A549 treated with Hydrocortisone at 1 μM for 4 hours (cell line): ENCODE measurements at places on chromosomes 13 and 19. TPM values are rescaled to one million over a fixed set of nuclear protein-coding genes. Genes with fewer than 3 reads are reported as not detected.

The IL4I1 gene
- 0.58 to 1.0 TPM (median 0.66 TPM) in 5 replicates for total RNA-seq

The SHANK1 gene
- total RNA-seq: 0.03 to 0.68 TPM (median 0.18 TPM) in 5 replicates

The LRRC63 gene
- total RNA-seq: 0.08 TPM in 1 of 5 replicates, not detected in the others

The TNFRSF19 gene
- total RNA-seq: 2.8 to 4.7 TPM (median 3.4 TPM) in 5 replicates

The PLIN5 gene
- total RNA-seq: 0.06 to 0.20 TPM (median 0.12 TPM) in 5 replicates

The ZNF266 gene
- 2.9 to 4.4 TPM (median 3.4 TPM) in 5 replicates for total RNA-seq

The HMGB1 gene
- 531 to 797 TPM (median 596 TPM) in 5 replicates for total RNA-seq

The TINCR gene
- total RNA-seq: 2.5 to 3.1 TPM (median 2.8 TPM) in 5 replicates

The LYPD3 gene
- total RNA-seq: 0.27 to 0.63 TPM (median 0.30 TPM) in 5 replicates

The TBXA2R gene
- total RNA-seq: 0.86 to 1.5 TPM (median 1.0 TPM) in 5 replicates

The LIPE gene
- total RNA-seq: 1.3 to 2.8 TPM (median 1.7 TPM) in 5 replicates

The OR7C1 gene
- total RNA-seq: not detected in 5 replicates

The RETN gene
- not detected in 5 replicates for total RNA-seq

The ACP7 gene
- total RNA-seq: 0.05 to 0.25 TPM (median 0.07 TPM) in 5 replicates

The PET100 gene
- 50.7 to 61.5 TPM (median 55.6 TPM) in 5 replicates for total RNA-seq

The RTBDN gene
- 0.15 to 0.33 TPM (median 0.20 TPM) in 5 replicates for total RNA-seq

The TNNT1 gene
- 108 to 144 TPM (median 132 TPM) in 5 replicates for total RNA-seq
